ENCODE measurements at places on chromosomes 12 and 14.
A peak's percentile ranks its signal among the peaks of the same experiment; 100 is the strongest.

DNA sequence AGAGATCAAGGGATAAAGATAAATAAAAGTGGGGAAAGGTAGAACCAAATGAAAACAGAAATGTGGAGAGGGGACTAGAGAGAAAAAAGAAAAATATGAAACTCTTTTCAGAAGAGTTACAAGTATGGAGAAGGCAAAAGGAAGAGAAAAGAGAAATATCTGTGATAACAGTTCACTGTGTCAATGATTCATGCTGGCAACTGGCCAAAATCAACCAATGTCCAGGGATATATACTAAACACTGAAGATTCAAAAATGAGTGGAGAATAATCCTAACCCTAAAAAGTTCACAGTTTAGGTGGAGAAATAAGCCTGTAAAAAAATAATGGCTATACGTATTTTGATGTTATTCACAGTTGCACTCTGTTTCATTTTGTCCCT is 372.3 kb upstream of the KITLG start:
- DNase-seq: no peak

DNA sequence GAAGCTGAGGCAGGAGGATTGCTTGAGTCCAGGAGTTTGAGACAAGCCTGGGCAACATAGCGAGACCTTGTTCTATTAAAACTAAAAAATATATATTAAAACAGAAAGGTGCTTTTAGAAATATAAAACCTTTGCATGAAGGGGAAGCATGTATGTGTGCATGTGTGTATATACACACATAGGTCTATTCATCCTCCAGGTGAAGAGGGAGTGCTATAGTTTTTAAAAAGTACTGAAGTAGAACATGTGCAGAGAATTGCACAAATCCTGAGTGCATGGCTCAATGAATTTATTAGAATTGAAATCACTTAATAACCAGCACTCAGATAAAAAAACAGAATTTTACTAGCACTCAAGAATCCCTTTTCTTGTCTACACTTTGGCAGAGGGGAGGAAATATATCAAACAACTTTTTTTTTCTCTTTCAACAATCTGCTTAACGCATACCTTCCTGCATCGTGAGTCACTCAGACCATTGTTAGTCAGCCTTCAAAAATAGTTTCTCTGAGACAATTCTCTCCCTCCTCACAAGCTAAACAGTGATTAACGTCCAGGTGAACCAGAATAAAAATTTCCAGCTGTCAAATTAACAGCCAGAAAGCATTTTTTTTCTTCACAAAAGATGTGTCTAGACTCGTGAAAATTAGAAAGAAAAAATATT is 17.7 kb upstream of the NEDD1 start:
- no peak for DNase-seq

GRCh38 chr12:86138770-86139169 is 117.4 kb downstream of the MGAT4C start:
- DNase-seq: no peak

- no peak for DNase-seq
Observed at GRCh38 chr12:12249216-12250050, 17.4 kb downstream of the LRP6 start.

- DNase-seq: no peak
Observed at GRCh38 chr12:1629338-1630132, 504 bp downstream of the WNT5B start.

- no peak for DNase-seq
Observed at GRCh38 chr14:25861406-25861805, 736.4 kb downstream of the NOVA1 start.

DNA sequence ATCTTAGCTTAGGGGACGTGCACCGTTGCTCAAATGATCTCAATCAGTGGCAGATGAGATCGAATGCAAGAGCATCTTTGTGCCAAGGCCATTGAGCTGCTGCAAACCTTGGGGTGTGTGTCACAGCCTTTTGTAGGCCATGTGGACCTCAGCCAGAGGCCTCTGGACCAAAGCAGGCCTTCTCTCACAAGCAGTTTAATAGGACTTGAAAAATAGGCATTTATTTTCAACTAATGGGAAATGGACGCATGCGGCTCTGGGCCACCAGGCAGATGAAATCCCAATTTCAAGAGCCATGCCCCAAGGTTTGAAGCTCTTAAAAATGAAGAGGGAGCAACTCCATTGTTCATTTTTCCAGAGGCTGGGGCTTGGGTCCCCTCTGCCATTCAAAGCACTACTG is 87.3 kb downstream of the TTC7B start:
- no peak for DNase-seq

GRCh38 chr12:71857657-71858056 is 18.1 kb downstream of the TBC1D15 start:
- DNase-seq: no peak

GRCh38 chr14:93061380-93062012 is 54.2 kb downstream of the ITPK1 start:
- DNase-seq: no peak

GRCh38 chr14:59538936-59539335 is 37.7 kb downstream of the CCDC175 start:
- no peak for DNase-seq

DNA sequence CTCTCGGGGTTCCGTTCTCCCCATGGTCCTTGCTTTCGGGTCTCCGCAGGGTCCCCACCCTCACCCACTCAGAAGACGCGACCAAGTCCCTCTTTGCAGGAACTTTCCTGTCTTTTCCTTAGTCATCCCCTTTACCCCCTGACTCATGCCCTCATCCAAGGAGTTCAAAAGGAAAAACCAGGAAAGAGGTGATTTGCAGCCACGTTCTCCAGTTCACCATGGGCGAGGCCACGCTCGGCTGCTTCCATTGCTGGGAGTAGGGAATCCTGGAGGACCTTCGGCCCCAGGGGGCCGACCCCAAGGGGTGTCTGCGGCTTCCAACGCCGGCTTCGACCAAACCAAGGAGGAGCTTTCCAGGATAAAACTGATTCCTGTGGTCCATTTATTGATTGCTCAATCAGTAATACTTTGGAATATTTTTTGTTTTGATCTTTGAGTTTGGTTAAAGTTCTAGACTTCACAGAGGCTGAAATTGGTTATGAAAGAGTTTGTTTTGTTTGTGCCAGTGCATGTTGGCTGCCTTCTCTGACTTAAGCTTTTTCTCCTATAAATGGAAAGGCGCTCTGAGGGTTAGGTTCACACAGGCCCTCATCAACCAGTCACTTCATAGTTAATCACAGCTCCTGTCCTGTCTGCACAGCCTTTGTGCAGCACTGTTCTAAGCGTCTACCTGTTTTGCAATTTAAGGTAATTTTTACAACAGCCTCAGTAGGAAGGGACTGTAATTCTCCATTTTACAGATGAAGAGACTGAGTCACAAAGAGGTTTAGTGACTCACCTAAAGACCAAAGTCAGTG is 827 bp downstream of the ALDH2 start:
- DNase-seq: no peak

- no peak for DNase-seq
Observed at GRCh38 chr12:60981473-60981872, 1278.7 kb upstream of the USP15 start.

DNA sequence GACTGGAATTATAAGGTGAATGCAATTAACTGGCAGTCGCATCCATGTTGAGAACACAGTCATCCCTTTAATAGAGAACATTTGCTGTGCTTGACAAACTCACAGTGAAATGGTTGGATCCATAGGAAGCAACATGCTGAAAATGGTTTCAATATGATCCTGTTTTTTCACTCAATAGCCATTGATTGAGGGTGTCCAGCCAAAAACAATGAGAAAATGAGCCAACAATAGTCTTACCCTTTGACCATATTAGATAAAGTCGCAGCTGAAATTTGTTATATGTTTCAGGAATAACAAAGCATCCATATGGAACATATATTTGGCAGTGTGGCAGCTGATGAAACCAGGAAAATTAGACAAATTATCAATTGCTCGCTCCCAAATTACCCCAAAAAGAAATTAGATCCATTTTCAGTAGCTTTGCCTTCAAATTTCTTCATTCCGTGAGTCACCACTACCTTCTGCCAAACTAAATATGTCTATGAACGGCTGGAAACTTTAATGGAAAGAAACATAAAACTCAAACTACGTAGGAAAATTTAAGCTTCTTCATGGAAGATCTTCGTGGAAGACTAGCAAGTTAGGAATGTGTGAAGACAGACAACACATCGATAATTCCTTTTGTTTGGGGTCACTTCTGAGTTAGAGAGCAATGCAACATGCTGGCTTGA is 17.4 kb downstream of the IGF1 start:
- DNase-seq: no peak

- DNase-seq: peak; percentile 26
Observed at GRCh38 chr14:95291859-95292542, 27.7 kb downstream of the CLMN start.

DNA sequence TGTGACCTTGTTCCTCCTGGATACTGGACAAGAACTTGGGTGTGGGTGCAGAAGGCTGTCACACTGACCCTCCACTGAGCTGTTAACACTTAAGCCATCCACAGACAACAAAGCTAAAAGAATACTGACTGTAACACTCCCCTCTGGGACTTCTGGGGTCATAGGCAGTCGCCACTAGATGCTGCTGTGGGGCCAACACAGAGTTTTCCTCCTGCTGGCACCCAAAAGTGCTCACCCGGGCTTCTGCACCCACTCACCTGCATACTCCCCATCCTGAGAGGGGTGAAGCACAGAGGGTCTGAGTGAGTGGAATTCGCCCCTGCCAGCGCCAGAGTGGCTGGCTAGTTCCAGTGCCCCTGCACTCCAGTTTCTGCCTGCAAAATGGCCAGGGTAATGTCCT is 422.4 kb upstream of the LMO3 start:
- no peak for DNase-seq

DNA sequence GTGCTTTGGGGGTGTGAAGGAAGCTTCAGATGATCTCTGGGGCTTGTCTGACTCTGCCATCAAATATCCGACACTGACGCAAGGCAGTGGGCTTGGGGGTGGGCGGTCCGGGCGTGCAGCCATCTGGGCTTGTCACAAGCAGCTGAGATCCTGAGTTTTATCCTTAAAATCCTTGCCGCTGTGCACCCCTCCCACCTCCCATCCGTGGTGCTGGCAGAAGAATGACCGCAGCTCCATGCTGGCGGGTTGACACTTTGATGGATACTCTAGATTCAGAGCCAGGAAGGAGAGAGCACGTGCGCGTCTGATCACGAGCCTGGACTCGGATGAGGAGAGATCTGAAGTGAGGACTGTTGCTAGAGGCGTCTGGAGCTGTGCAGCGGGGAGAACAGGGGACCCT is 3.0 kb downstream of the ZFYVE21 start:
- no peak for DNase-seq

DNA sequence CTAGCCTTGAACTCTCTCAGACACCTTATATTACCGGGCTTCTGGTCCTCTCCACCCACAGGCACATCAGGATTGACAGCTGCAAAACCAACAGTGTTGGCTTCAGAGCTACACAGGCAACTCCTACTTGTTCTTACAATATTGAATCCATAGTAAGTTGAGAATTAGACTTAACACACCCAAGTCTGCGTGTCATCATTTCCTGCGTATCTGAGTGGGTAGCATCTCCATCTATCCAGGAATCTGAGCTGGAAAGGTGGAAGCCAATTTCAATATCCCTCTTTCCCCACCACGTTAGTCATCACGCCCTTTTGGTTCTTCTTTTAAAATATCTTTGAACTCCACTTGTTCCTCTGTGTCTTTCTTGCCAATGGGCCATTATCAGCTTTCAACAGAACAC is 37.2 kb downstream of the NRXN3 start:
- DNase-seq: no peak

- no peak for DNase-seq
Observed at GRCh38 chr14:29821242-29821641, 106.4 kb downstream of the PRKD1 start.

- no peak for DNase-seq
Observed at GRCh38 chr12:13204428-13204827, 7.9 kb downstream of the EMP1 start.

DNA sequence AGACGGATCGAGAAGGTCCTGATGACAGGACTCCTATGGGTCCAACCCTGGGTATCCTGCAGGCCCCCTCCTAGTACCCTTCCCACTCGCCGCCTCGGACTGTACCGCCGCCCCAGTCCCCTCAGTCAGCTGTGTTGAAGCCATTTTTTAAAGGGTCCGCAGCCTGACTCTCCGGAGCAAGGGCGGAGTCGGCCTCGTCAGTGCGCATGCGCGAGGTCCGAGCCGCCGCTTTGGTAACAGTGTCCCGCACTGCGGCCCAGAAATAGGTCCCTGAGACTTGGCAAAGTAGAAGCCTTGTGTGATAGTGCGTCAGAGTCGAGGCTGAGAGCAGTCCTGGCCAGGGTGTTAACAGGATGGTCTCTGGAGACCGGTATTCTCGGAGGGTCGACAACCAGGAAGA is 769.0 kb upstream of the ALG10B start:
- no peak for DNase-seq

- no peak for DNase-seq
Observed at GRCh38 chr12:113169697-113170096, 15.6 kb downstream of the DDX54 start.

DNA sequence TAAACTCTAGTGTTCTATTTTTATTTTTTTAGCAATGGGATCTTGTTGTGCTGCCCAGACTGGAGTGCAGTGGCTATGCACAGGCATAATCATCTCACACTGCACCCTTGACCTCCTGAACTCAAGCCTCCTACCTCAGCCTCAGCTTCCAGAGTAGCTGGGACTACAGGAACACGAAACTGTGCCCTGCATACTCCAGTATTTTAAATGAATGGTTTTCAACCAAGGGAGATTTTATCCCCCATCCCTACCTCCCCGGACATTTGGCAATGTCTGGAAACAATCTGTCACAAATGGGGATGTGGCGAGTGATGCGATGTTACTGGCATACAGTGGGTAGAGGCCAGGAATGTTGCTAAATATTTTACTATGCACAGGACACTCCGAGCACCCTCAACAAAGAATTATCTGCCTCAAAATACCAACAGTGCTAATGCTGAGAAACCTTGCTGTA is 2.1 kb downstream of the CBX5 start:
- DNase-seq: no peak

- DNase-seq: no peak
Observed at GRCh38 chr14:72611506-72611905, 282.4 kb downstream of the DPF3 start.

- no peak for DNase-seq
Observed at GRCh38 chr12:64675795-64676194, 65.5 kb downstream of the RASSF3 start.

DNA sequence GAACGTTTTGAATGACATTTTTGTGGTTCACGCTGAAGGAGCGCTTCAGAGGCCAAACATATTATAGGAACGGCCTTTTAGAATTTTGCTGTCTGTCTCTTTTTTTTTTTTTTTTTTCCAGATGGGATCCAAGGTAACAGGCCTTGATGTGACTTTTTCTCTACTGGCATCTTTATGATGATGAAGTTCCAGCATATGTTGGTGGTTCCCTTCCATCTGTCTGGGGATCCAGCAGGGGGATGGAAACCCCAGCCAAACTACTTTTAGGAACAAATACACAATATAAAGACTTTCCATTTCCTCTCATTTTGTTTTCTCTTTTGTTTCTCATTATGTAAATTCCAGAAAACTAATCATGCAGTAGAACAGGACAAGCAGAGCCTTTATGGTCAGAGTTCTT is 239.3 kb upstream of the PRICKLE1 start:
- DNase-seq: no peak
